ENCODE measurements at places on chromosomes 7 and 10. TPM values are rescaled to one million over a fixed set of nuclear protein-coding genes. Genes with fewer than 3 reads are reported as not detected.

- no peaks in the 10 kb centered on the region for H3K27me3 ChIP-seq
- H3K4me1 ChIP-seq = no peaks in the 10 kb centered on the region
- DNase-seq = no peak
- no peak overlapping the region for H3K4me3 ChIP-seq
Observed at GRCh38 chr10:14016931-14017333, 313.8 kb downstream of the FRMD4A start.

- no peaks in the 10 kb centered on the region for H3K4me1 ChIP-seq
- no peaks in the 10 kb centered on the region for H3K27me3 ChIP-seq
- peaks cover 39% of the 10 kb centered on the region for H3K36me3 ChIP-seq
- H3K4me3 ChIP-seq = no peak overlapping the region
- no peak overlapping the region for H3K27ac ChIP-seq
- DNase-seq = no peak
Observed at GRCh38 chr10:125795637-125796190, 20.1 kb upstream of the MMP21 start.

DNA sequence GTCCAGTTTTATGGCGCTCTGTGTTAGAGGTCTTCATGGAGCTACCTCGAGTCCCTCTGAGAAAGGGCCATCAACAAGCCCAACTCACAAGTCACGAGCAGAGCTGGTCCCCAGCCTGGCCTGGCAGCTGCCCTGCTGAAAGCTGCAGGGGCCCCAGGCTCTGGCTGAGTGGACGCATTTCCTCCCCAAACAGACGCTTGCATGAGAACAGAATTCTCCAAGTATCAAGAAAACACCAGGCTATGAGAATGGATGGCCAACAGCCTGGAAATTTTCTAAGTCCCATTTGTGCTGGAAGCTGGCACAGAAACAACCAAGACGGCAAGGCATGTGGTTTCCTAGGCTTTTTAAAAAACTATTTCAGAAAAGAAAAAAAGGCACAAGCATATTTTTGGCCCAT is 114.8 kb downstream of the FAM53B start:
- peaks cover 15% of the 10 kb centered on the region for H3K4me1 ChIP-seq
- H3K27ac ChIP-seq = peak overlapping the region; percentile 71
- no peaks in the 10 kb centered on the region for H3K36me3 ChIP-seq
- no peak overlapping the region for H3K4me3 ChIP-seq
- no peak for DNase-seq

- no peak overlapping the region for H3K27ac ChIP-seq
- no peak overlapping the region for H3K4me3 ChIP-seq
- no peaks in the 10 kb centered on the region for H3K36me3 ChIP-seq
- DNase-seq = no peak
Observed at GRCh38 chr10:20034732-20035131, 218.5 kb downstream of the PLXDC2 start.

GRCh38 chr10:133197786-133198185 is 32.2 kb upstream of the UTF1 start:
- H3K36me3 ChIP-seq = no peaks in the 10 kb centered on the region
- no peaks in the 10 kb centered on the region for H3K27me3 ChIP-seq
- no peak for DNase-seq
- H3K4me1 ChIP-seq = no peaks in the 10 kb centered on the region
- no peak overlapping the region for H3K4me3 ChIP-seq
- H3K27ac ChIP-seq = no peak overlapping the region

GRCh38 chr7:152683297-152683696 is 7.4 kb upstream of the XRCC2 start:
- H3K27me3 ChIP-seq = no peaks in the 10 kb centered on the region
- no peaks in the 10 kb centered on the region for H3K4me1 ChIP-seq
- no peak overlapping the region for H3K27ac ChIP-seq
- H3K4me3 ChIP-seq = no peak overlapping the region
- H3K36me3 ChIP-seq = no peaks in the 10 kb centered on the region

ZP3 gene
- 1.1 TPM for total RNA-seq

DNA sequence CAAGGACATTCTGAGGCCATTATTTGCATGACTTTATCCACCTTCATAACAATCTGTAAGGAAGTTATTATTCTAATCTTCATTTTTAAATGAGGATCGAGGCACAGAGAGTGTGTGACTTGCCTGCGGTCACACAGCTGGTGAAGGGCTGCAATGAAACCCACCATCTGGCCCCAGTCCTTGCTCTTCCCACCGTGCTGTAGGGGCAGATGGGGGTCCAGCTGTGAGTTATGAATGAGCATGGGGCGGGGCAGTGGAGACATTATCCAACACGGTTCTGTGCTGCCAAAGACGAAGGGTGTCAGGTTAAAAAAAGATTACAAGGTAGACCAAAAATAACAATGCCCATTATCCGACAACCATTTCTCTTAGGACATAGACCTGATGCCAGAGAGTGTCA is 417.5 kb upstream of the MGMT start:
- H3K27ac ChIP-seq = no peak overlapping the region
- no peak for DNase-seq
- no peaks in the 10 kb centered on the region for H3K27me3 ChIP-seq
- peaks cover 6% of the 10 kb centered on the region for H3K4me1 ChIP-seq

DNA sequence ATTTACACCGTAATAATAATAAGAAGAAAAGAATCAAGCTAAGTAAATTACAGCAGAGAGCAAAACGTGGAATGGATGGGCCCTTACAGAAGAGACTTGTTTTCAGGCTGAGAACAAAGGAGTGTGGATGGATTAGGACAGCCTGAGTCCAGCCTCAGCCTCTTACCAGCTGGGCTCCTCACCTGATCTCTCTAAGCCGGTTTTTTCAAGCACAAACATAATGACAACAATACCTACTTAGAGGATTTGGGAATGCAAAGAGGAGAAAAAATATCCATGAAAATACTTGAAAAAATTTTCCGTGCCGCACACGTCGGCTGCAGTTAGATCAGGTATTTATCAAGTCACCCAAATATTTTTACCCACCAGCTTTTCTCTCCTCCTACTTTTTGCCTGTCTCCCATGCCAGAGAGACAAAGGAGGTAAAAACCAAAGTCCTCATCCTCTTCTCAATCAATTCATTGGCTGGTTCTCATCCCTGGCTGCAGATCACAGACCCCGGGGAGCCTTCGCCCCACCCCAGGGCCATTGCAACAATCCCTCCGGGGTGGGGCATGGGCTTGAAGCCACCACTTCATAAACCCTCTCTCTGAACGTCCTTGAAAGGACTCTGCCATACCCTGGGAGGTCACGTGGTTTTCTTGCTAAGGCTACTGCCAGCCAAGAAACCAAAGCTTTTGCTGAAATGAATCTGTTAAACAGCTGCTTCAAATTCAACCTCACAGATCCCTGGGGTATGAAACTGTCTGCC is 29.7 kb upstream of the GTF2I start:
- no peaks in the 10 kb centered on the region for H3K36me3 ChIP-seq
- peaks cover 3% of the 10 kb centered on the region for H3K4me1 ChIP-seq
- no peak for DNase-seq
- no peaks in the 10 kb centered on the region for H3K27me3 ChIP-seq

NME8 gene
- total RNA-seq = 0.96 TPM

DNA sequence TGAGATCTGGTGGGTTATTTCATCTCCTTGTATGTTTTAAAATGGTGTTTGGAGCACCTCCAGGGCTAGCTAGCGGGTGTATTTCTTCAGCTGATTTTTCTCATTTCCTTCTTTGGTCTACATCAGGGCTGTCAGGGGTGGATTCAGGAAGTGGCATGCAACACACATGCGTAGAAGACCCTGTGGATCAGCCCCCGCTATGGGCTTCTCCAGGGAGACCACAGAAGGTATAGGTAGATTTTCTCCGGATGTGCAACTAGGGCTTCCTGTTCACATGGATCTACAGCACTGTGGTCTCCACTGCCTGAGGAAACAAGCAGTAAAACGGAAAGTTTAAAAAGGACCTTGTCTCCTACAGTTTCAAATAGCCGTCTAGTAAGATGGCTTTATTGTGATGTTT is 10.4 kb downstream of the NUB1 start:
- H3K27me3 ChIP-seq = no peaks in the 10 kb centered on the region
- no peak overlapping the region for H3K27ac ChIP-seq
- DNase-seq = no peak
- H3K4me3 ChIP-seq = no peak overlapping the region
- peaks cover 2% of the 10 kb centered on the region for H3K4me1 ChIP-seq

- DNase-seq = no peak
- no peak overlapping the region for H3K4me3 ChIP-seq
- no peak overlapping the region for H3K27ac ChIP-seq
- H3K27me3 ChIP-seq = no peaks in the 10 kb centered on the region
- H3K4me1 ChIP-seq = no peaks in the 10 kb centered on the region
Observed at GRCh38 chr7:104240401-104240800, 32.6 kb upstream of the ORC5 start.

- DNase-seq = no peak
- no peaks in the 10 kb centered on the region for H3K36me3 ChIP-seq
- H3K27ac ChIP-seq = no peak overlapping the region
- no peaks in the 10 kb centered on the region for H3K27me3 ChIP-seq
- H3K4me3 ChIP-seq = no peak overlapping the region
- no peaks in the 10 kb centered on the region for H3K4me1 ChIP-seq
Observed at GRCh38 chr10:78896159-78896928, 172.4 kb upstream of the ZMIZ1 start.

DNA sequence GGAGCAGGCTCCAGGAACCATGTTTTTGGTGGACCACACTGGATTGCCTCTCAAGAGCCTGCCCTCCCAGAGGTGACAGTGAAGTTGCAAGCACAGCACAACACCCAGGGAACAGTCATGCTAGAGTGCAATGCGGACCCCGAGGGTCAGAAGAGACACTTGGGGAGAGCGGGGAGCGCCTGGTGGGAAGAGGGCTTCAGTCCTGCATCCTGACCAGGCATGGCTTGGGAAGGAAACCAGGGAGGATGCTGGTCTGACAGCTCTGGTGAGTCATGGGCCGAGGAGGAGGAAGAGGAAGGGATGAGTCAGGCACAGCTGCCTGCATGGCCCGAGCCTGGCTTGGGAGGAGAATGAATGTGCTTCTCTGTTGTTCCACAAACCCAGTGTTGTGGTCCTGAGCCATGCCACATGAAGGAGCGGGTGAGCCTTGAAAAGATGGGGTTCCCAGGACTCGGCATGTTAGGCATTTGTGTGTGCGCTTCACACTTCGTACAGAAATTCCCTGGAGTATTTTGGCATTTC is 29.5 kb upstream of the ANKRD2 start:
- no peaks in the 10 kb centered on the region for H3K36me3 ChIP-seq
- peak overlapping the region; percentile 97 for H3K27ac ChIP-seq
- H3K4me1 ChIP-seq = peaks cover 52% of the 10 kb centered on the region
- no peak overlapping the region for H3K4me3 ChIP-seq
- peak; percentile 95 for DNase-seq

GRCh38 chr7:149248777-149249176 is 9.3 kb downstream of the ZNF212 start:
- H3K27me3 ChIP-seq = no peaks in the 10 kb centered on the region
- no peak for DNase-seq
- peaks cover 25% of the 10 kb centered on the region for H3K36me3 ChIP-seq

DNA sequence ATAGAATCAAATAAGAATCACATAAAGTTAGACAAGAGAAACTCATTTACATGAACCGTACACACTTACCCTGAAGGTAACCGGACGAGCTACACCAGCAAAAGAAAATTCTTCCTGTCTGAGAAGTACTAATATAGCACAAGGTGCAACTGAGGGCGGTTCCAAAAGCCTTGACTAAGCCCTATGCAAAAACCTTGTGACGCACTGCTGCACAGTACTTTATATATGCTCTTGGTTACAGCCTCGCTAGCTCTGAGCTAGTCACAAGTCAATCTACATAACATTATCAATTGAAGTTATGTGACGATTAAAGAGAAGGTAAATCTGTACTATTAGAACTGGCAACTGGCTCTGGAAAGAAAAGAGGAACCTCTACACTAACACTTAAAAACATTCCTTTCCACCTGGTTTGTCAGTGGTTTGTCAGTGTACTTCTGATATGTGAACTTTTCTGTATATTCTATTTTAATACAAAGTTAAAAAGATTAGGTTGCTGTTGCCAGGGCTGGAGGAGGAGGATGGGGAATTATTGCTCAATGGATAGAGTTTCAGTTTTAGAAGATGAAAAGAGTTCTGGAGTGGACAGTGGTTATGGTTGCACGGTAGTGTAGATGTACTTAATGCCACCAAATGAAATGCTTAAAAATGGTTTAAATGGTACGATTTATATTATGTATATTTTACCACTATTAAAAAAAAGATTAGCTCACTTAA is 21.6 kb downstream of the NT5C3A start:
- H3K27ac ChIP-seq = no peak overlapping the region
- peak overlapping the region; percentile 20 for H3K4me3 ChIP-seq
- H3K27me3 ChIP-seq = no peaks in the 10 kb centered on the region

DNA sequence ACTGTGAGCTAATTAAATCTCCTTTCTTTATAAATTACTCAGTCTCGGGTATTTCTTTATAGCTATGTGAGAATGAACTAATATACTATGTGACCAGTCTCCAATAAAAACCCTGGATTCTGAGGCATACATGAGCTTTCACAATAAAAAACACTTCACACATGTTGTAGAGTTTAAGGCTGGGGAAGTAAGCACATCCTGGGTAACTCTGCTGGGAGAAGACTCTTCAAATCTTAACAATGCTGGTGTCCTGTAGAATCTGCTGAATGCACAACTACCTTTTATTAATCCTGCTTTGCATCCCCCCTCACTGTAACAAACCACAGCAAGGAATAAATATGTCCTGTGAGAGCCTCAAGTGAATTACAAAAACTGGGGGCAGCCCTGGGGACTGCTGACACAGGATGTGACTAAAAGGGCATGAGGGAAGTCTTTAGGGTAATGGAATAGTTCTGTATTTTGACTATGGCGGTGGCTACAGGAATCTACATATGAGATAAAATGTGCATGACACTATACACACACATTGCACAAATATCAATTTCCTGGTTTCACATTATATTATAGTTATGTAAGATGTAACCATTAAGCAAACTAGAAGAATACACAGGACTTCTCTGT is 45.1 kb upstream of the KCTD7 start:
- no peaks in the 10 kb centered on the region for H3K27me3 ChIP-seq
- DNase-seq = no peak
- H3K4me1 ChIP-seq = no peaks in the 10 kb centered on the region
- H3K27ac ChIP-seq = no peak overlapping the region
- H3K4me3 ChIP-seq = no peak overlapping the region

GRCh38 chr10:17019696-17020095 is 109.9 kb downstream of the CUBN start:
- H3K4me3 ChIP-seq = no peak overlapping the region
- no peaks in the 10 kb centered on the region for H3K36me3 ChIP-seq
- H3K27me3 ChIP-seq = no peaks in the 10 kb centered on the region
- peaks cover 4% of the 10 kb centered on the region for H3K4me1 ChIP-seq
- no peak for DNase-seq

GTF2IRD2 gene
- total RNA-seq = 0.32 TPM

NFE2L3 gene
- 10.0 TPM for total RNA-seq

DNA sequence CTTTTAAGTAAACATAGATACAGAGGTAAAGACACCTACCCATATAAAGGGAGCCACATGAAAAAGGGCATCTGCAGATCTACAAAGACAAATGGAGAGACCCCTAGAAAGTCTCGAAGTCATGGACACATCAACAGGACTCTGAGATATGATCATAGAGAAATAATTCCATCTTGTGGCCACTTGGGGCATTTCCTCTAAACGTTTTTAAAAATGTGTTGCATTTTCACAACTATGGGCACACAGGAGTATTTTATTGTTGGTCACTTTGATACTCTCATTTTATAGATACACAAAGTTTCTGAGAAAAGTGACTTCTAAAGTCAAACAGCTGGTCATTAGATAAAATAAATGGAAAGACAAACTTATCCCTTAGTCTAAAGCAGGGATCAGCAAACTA is 87.1 kb downstream of the CRTAC1 start:
- H3K27ac ChIP-seq = no peak overlapping the region
- no peaks in the 10 kb centered on the region for H3K36me3 ChIP-seq
- H3K27me3 ChIP-seq = no peaks in the 10 kb centered on the region
- no peak for DNase-seq
- H3K4me3 ChIP-seq = no peak overlapping the region
- no peaks in the 10 kb centered on the region for H3K4me1 ChIP-seq

GRCh38 chr7:155829796-155830470 is 17.7 kb upstream of the SHH start:
- no peak overlapping the region for H3K27ac ChIP-seq
- no peaks in the 10 kb centered on the region for H3K27me3 ChIP-seq

BHLHA15 gene
- total RNA-seq = not detected

PCGF6 gene
- 9.7 TPM for total RNA-seq
